ENCODE measurements at places on chromosomes 6 and 20.

- DNase-seq: no peak
Observed at GRCh38 chr6:164214066-164214465, 799.5 kb downstream of the QKI start.

- no peak for DNase-seq
Observed at GRCh38 chr20:35739294-35740163, 2.5 kb downstream of the RBM39 start.

DNA sequence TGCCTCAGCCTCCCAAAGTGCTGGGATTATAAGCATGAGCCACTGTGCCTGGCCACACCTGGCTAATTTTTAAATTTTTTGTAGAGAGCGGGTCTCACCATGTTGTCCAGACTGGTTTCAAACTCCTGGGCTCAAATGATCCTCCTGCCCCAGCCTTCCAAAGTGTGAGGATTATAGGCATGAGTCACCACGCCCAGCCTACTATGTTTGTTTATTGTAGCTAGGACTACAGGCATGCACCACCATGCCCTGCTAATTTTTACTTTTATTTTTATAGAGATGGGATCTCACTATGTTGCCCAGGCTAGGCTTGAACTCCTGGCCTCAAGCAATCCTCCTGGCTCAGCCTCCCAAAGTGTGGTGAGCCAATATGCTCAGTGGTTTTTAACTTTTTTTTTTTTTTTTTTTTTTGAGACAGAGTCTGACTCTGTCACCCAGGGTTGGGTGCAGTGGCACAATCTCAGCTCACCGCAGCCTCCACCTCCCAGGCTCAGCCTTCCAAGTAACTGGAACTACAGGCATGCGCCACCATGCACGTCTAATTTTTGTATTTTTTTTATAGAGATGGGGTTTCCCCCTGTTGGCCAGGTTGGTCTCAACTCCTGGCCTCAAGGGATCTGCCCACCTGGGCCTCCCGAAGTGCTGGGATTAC is 12.0 kb upstream of the DDX43 start:
- DNase-seq: no peak

- DNase-seq: no peak
Observed at GRCh38 chr6:10332111-10332510, 82.8 kb downstream of the TFAP2A start.

- DNase-seq: no peak
Observed at GRCh38 chr6:5726976-5727718, 279.6 kb downstream of the NRN1 start.

DNA sequence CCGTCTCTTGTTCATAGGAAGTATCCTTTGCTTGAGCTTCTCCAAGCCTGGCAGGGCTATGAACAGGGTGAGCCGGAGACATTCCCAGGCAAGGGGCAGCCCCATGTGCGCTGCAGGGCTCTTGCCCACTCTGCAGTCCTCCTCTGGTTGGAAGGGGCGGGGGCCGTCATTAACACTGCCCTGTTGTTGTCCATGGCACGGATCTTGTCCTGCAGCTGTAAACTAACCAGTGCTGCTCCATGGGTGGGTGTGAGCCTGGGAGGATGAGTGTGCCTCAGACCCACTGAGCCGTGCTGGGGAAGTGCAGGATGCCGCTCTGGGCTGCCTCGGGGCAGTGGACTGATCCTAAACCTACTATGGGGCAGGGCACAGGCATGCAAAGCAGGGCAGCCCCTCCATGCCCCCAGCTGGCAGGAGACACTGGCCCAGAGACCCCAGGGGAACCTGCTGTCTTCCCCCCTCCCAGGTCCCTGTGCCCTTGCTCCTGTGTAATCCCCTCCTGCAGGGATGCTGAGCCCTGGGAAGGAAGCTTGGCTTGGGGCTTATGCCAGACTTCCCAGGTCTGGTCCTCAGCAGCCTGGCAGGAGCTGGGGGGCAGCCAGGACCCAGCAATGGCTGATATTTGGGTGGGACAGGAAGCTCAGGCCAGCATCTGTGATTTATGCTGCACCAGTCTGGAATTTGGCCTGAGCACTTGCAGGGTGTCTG is 8.5 kb downstream of the EBF4 start:
- DNase-seq: no peak
